Mammary epithelial cell (primary cell): ENCODE measurements at places on chromosomes 12 and 14. TPM values are rescaled to one million over a fixed set of nuclear protein-coding genes. Genes with fewer than 3 reads are reported as not detected.

PAWR gene
- polyA plus RNA-seq, result 10.4 TPM

NEUROD4 gene
- polyA plus RNA-seq, result not detected

LRRC43 gene
- polyA plus RNA-seq, result not detected

ESPL1 gene
- 10.0 TPM for polyA plus RNA-seq

SERPINA1 gene
- polyA plus RNA-seq, result 147 TPM
